ENCODE measurements at places on chromosomes 4 and X.

- no peak for DNase-seq
These were observed 61.3 kb upstream of the VCX2 start for GRCh38 chrX:8232406-8232805.

DNA sequence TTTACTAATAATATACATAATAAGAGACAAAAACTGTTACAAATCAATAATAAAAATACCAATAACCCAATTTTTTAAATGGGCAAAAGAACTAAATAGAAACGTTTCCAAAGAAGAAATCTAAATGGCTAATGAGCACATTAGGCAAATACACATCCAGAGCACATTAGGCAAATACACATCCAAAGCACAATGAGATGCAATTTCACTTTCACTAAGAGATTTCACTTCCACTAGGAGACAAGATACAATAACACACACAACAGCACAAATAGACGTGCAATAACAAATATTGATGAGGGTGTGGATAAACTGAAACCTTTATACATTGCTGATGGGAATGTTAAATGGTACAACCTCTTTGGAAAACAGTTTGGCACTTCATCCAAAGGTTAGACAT is 250.7 kb downstream of the ARAP2 start:
- no peak for DNase-seq

DNA sequence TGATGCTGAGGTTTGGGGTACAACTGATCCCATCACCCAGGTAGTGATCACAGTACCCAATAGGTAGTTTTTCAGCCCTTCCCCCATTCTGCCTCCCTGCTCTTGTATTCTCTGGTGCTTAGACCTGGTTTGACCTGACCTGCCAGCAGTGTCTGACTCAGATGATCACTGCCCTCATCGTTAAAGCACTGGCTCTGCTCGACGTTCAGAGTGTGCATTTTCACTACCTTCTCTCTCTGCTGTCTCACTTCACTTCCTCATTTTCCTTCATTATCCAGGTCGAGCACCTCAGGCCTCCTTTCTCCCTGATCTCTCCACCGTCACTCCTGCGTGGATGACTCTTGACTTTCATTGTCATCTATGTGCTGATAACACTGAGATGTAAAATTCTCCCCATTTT is 83.6 kb downstream of the PARM1 start:
- no peak for DNase-seq

GRCh38 chr4:67909905-67910584 is 26.2 kb upstream of the TMPRSS11D start:
- no peak for DNase-seq

GRCh38 chr4:101801958-101802357 is 11.4 kb downstream of the BANK1 start:
- no peak for DNase-seq

DNA sequence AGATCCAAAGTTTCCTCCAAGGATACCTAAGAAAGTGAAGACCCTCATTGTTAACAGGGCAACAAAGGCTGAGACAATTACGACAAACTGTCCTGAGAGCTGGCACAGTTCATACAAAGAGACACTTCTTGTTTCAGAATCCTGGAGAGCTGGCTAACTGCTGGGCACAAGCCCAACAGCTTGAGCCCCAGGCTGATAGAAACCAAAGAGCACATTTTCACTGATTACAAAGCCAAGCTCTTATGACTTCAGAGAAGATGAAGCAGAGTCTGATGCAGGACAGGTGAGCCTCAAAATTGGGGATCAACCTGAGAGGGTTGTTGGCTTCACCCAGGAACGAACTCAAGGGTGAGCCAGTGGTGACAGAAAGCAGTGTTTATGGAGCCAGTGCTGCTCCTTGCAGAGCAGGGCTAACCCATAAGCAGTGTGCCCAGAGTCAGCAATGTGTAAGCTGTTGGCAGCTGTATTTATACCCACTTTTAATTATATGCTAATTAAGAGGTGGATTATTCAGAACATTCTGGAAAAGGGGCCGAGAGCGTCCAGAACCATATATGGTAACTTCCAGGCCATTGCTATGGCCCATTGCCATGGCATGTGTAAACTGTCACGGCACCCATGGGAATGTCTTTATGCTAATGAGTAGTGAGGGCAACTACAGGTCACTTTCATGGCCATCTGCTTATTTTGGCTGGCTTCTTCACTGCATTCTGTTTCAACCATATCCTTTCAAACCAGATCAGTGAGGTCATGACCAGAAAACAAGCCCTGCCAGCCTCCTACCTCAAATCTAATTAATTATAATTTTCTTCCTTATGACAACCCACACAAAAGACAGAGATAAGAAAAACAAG is 183.7 kb downstream of the EVC2 start:
- DNase-seq = peak; percentile 3

DNA sequence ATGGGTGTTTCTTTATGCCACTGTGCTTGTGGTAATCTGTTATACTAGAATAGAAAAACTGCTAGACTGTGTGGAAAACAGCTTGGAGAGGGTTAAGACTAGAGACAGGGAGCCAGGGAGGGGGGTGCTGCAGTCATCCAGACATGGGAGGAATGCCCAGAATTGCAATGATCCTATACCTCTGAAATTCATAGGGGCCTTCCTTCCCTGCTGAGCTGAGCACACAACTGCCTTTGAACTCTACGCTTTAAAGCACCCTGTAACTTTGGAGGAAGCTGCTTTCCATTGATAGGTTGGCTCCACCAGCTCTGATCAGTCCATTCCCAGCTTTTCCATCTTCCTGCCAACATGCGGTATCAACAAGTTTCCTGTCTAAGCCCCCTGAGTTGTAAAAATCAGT is 155.9 kb upstream of the RASGEF1B start:
- DNase-seq = peak; percentile 35

DNA sequence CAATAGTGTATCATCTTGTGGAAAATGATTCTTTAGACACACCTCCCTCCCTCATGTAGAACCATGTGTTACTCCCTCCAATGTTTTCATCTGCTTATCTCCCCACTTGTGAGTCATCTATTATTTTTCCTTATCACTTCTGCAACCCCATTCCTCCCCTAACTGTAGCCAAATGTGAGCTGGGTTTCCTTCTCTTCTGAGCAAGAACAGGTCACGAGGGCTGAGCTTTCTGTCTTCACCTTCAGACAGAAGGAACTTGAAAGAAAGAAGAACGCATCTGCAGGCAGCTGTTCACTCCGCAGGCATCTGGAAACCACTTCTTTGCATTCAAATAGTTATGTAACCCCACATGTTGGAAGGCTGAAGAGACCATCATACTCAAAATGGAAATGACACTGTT is 1.8 kb downstream of the PPP1R2C start:
- no peak for DNase-seq

DNA sequence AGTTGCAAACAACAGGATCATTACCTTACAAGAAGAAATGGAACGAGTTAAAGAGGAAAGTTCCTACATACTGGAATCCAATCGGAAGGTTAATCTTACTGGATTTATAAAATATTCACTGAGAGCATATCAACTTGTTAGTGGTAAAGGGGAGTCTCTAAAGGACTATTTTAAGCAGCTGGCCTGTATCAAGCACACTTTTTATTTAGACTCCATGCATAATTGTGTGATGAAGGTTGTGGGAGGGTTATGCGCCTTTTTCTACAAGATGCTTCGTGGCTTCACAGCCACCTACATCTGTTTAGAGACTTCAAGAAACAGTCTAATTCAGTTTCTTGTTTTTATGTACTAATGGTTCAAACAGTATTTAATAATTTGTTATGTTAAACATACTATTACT is 56.6 kb downstream of the GRSF1 start:
- no peak for DNase-seq

- DNase-seq = no peak
These were observed 76.8 kb downstream of the JAKMIP1 start for GRCh38 chr4:6123541-6123940.

DNA sequence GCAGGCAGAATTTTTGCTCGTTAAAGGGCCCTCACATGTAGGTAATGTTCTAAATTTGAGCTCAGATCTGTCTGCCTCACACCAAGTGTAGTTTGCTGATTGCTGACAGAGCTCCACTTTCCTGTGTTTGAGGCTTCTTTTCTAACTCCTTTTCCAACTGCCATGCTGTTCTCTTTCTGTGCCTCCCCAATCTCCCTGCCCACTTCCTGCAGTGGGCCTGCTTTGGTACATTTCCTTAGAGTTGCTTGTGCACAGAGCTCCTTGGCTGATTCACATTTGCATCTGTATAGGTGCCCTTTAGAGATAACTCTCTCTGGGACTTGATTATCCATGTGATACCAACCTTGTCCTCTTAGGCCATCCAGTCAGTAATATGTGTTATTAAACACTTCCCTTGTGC is 4.5 kb downstream of the MED28 start:
- DNase-seq = no peak

DNA sequence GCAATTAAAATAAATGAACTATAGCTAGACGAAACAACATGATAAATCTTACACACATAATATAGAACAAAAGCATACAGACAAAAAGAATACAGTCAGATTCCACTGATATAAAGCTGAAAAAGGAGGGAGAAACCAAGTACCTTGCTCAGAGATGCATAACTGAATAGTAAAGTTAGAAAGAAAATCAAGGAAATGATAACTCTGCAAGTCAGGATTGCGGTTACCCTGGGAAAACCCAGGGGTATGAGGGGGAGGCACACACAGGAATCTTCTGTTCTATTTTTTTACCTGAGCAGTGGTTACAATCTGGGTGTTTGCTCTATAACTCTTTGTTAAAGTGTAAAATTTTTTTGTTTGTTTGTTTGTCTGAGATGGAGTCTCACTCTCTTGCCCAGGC is 209.1 kb downstream of the CBR4 start:
- DNase-seq = no peak

DNA sequence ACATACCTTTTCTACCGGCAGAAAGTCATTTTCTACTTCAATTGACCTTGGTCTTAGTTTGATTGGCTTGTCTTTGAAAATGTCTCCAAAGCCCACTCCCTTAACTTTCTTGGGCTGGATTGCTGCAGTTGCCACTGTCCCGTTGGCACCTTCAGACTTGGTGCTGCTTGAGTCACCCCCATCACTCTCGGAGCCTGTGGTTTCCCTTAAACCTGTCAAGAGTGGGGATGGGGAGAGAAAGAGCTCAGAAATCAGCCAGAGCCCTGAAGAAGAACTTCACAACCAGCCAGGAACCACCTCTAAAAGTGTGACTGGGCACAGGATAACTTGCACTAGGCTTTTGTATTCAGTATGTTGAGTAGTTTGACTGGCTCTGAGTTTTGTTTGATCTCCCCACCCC is 168.5 kb upstream of the MAP3K15 start:
- no peak for DNase-seq

GRCh38 chrX:115409551-115409950 is 120.0 kb downstream of the LUZP4 start:
- peak; percentile 51 for DNase-seq

- no peak for DNase-seq
These were observed 46.4 kb upstream of the PARM1 start for GRCh38 chr4:74886484-74886883.

DNA sequence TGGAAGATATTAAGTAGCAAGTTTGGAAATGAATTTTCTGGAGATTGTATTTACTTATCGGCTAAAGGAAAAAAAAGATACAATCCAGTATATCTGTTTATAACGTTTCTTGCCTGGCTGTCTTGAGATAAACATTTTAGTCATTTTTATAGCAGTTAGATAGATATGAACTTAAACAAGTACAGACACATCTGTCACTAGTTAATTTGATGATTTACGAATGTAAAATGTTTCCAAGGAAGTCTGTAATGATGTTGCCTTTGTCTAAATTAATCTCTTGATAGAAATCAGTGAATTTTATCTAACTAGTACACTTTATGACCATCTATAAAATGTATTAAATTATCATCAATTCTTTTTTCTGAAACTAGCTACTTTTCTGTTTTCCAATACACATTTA is 5.7 kb downstream of the BMPR1B start:
- DNase-seq = no peak

GRCh38 chr4:183639291-183639690 is 19.7 kb downstream of the RWDD4 start:
- DNase-seq = peak; percentile 25

DNA sequence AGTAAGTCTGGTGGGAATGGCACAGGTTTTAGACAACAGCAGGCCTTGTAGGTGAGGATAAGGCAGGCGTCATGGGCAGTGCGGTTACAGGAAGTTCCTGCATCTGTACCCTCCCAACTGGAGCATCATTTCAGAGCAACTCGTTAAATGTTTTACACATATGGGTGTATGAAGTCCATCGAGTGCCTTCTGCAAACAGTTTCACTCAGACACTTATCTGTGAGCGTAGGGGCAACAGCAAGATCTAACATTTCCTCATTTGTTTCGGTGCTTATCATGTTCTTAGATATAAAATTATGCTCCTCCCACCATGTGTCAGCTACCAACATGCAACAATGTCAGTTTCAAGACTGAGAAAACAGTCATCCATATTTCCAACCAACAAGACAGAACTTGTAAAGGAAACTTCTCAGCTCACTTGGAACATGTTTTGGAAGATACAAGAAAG is 69.9 kb downstream of the ELOVL6 start:
- DNase-seq = no peak

DNA sequence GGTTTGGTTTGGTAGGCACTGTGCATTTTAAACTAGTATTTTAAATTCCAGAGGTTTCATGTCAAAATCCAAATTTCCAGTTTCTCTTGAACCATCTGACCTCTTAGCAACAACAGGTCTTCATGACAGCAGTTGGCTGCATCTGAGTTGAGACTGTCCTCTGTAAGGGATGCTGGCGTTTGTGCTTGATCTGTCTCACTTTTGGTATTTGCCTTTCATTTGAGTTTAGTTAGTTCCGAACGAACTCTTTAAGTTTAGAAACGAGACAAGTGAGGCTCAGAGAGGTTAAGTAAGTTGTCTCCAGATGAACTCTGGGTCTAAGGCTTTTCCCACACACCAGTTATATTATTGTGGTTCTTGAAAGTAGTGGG is 29.1 kb downstream of the SPARCL1 start:
- DNase-seq = no peak

DNA sequence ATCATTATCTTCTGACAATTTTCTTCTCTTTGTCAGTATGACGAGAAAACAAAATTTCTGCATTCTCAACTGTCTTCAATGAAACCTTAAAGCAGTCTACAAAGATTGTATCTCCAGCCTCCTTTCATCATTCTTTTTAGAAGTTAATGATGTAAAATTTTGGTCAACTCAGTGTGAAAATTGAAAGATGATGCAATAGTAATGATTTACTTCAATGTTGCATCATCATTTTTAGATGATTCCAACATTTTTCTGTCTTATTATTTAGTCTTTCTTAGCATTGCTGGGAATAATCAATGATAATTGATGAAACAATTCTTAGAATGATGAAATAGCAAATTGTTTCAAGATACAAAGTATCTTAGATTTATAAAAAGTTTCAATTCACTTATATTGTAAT is 372.7 kb downstream of the C4orf33 start:
- DNase-seq = no peak

DNA sequence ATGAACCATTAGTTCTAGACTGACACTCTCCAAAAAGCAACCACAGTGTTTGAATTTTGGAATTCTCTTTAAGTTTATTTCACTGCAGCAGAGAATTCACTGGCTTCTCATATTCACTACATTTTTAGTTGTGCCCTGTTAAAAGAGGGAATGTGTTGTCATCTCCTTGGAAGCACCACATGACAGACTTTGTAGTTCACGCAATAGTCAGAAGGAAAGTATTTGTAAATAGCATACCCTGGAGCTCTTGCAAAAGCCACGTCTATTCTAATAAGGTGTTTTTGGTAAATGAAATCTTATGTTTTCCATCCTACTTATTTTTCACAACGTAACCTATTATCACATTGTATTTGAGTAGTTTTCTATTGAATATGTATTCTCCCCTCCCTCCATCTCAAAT is 25.8 kb downstream of the DOCK11 start:
- DNase-seq = peak; percentile 68

GRCh38 chrX:26192204-26192603 is at the start of gene MAGEB6:
TSS of gene MAGEB6 (plus strand) at chrX:26192440. CDS start at chrX:26193847, 1,407 bp downstream.
- no peak for DNase-seq
